AG10803 (cell line): ENCODE measurements at places on chromosomes 4 and X.

DNA sequence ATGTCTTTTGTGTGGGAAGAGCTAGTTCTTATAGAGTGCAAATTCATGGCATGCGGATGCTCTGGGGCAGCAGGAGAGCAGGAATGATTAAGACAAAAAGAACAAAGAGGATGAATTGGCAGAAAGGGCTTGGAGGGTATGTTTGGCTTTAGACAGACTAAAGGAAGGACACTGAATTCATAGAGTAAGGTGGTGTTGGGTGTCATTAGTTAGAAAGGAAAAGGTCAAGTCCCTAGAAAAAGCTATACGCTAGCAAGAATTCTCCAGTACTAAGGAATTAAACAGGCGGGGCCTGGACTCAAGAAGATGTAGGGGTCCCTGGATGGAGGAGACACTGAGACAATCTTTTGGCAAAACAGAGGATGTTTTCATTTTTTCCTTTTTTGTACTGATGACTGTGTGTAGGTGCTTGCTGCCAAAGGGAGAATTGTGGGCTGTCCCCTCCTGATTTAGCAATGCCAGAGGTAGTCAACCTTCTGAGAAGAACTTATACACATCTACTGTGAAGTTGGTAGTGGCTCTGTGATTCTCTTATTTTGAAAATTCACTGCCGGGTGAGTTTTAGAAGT lies 391.0 kb downstream of the SPRY1 start:
- no peak for DNase-seq

DNA sequence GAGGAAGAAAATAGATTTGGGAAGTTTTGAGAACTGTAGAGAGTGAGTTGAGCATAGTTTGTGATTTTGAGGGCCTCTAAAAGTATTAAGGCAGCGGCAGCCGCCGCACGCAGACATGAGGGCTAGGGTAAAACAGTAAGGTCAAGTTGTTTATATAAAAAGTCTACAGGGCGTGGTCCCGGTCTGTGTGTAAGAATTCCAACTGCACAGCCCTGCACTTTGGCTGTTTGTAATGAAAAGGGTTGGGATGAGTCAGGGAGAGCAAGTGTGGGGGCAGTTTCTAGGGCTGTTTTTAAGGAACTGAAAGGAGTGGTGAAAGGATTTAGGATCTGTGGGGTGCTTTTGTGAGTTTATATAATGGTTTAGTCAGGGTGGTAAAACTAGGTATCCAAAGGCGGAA lies 55.0 kb downstream of the BEX3 start:
- DNase-seq: no peak

GRCh38 chr4:153713866-153714646 lies 30.0 kb downstream of the TLR2 start:
- DNase-seq: no peak

DNA sequence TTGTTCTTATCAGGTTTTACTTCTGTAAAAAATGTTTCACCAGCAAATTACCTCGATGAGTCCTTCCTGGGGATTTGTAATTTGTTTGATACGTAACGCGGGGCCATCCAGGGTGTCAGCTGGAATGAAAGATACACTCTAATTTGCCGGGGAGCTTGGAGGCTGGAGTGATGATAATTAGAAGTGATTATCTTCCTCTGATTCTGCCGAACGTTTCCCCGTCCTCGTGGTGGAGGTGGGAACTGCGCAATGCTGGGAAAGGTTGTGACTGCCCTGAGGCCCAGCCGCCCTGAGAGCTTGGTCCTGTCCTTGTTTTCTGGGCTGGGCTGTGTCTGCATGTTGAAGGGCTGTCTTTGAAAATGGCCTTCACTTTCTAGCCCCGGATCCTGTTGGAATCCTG lies 48.0 kb downstream of the SORCS2 start:
- DNase-seq: no peak

DNA sequence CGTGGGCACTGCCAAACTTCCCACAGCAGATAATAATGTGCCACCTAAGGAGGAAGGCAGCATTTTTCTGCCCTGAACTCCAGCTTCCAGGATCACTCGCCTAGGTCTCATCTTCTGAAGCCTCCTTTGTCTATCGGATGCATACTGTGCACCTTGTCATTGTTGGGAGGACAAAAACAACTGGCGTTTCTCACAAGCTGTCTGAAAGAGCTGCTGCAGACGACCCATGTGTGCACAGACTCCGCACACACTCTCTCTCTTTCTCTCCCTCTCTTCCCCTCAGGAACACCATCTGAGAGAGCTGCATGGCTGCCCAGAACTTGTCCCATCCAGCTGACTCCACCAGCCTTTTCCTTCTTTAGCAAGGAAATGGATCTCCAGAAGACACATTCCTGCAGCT lies 83.0 kb downstream of the MAML3 start:
- no peak for DNase-seq

DNA sequence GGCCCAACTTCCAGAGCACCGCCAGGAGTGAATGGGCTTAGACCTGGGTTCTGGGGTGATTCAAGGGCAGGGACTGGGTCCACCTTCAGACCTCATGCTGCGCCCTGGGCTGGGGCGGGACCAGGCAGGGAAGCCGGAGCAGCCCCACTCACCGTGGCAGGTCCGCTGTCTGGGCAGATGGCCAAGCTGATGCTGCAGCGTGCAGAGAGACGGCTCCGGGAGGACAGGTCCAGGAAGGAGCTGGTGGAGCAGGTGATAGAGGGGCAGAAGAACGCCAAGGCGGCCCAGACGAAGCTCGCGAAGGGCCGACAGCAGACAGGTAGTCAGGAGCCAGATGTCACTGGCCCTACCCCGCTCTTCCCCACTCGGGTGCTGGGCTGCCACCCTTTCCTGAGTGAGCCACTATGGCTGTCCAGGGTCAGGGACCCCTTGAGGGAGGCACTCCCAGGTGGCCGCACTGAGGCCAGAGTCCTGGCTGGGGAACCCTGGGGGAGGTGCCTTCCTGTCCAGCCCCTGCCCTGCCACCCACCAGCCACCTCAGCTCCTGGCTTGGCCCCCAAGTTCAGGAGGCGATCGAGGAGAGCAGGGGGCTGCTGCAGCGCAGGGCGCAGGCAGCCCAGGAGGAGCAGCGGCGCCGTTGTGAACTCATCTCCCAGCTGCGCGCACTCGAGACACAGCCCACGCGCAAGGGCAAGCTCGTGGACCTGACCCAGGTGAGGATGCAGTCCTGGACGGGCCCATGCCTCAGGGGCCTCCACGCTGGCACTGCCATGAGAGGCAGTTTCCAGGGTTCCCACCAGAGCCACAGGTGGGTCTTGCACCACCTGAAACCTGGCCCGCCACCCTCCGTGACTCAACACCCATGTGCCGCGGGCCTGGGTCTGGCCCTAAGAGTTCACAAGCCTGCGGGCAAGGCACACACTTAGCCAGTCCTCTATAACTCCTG lies 10.1 kb upstream of the RNF4 start:
- DNase-seq: no peak

- DNase-seq: peak; percentile 31
Measured at GRCh38 chr4:138305050-138305449, 62.9 kb upstream of the SLC7A11 start.
